ENCODE measurements at places on chromosomes 3 and 15.

GRCh38 chr3:151877269-151877668 is 3.8 kb downstream of the SUCNR1 start:
- DNase-seq: peak; percentile 83

- no peak for DNase-seq
Measured at GRCh38 chr3:171678971-171679492, 131.3 kb downstream of the PLD1 start.

DNA sequence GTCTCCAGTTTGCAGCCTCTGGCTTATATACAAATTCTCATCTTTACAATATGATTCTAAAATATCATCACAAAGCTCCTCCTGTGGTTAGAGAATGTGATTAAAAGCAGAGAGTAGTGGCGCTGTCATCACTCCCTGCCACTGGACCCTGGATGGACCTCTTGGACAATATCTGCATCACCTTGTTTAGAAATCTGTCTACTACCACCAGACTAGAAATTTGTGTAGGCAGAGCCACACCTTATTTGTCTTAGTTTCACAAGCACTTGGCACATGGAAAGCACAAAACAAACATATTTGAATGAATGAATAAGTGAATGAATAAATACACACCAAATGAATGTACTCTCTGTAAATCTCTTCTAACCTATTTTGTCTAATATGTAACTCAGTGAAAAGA is 68.1 kb downstream of the IMPG2 start:
- DNase-seq: no peak

GRCh38 chr3:13215940-13216546 is 142.8 kb upstream of the IQSEC1 start:
- DNase-seq: no peak

DNA sequence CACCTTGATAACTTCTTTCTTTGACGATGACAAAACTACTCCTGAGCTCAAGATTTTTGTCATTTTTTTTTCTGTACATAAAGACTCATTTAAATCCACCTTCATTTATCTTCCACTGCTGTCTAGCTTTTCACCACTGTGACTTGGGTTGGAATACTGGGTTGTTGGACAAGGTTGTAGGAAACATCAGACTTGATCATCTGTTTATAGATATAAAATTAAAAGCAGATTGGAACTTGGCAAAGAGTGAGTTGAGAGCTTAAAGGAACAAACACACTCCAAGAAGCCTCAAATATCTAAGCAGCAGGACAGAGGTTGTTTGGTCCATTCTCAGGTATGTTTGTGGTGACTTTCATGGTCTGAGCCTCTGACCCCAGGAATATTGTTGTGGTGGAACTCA is 141.7 kb upstream of the NDN start:
- DNase-seq: no peak

- DNase-seq: no peak
Measured at GRCh38 chr3:73236867-73237266, 175.4 kb downstream of the EBLN2 start.

GRCh38 chr3:52907497-52907896 is 10.1 kb upstream of the STIMATE start:
- peak; percentile 45 for DNase-seq

GRCh38 chr15:48622237-48622636 is 23.3 kb downstream of the FBN1 start:
- no peak for DNase-seq

- no peak for DNase-seq
Measured at GRCh38 chr3:58799271-58799670, 132.7 kb upstream of the FAM3D start.

DNA sequence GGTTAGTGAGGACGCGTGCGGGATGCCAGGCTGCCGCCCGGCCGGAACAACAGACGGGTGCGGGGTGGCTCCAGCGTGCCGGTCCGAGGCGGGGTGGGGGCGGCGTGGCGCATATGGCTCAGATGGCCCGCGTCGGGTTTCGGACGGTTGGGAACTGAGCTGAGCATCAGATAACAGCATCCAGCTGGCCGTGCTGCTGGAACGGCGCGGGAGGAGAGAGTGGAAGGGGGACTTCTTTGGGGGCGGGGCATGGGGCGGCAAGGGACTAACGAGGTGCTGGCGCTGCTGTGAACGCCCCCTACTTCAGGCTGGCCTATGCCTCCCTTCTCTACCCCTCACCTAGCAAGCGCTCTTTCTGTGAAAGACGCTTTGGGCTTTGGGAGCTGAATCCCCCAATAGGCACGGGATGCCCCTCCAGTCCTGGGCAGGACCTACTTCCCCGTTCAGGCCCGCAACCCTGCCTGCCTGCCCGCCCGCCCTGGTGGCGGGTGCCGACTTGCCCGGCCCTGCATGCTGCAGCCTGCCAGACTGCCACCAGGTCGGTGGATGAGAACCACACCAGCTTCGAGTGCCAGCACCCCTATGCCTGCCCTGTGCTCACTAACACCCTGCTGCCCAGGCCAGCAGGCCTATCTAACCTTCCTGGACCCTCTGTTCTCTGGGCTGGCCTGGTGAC is 542 bp downstream of the INKA1 start:
- peak; percentile 95 for DNase-seq

DNA sequence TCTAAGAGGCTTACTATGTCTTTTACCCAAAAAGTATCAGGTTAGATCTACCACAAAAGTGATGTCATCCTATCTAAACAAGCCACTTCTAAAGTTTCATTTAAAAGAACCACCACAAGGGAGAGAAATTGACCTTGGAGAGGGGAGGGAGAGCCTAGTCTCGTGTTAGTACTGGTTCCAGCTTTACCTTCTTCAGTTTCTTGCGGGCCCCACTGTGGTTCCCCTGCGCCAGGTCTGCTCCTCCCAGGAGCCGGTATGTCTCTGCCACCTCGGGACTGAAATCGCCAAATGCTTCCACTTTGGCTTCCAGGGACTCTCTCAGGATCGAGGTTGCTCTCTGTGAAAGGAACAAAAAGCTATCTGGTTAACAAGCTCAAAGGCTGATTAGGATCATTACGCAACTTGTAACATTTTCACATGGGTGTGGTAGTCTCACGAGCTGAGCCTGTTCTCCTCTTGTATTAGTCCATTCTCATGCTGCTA is 51.1 kb downstream of the SYNM start:
- DNase-seq: peak; percentile 62

DNA sequence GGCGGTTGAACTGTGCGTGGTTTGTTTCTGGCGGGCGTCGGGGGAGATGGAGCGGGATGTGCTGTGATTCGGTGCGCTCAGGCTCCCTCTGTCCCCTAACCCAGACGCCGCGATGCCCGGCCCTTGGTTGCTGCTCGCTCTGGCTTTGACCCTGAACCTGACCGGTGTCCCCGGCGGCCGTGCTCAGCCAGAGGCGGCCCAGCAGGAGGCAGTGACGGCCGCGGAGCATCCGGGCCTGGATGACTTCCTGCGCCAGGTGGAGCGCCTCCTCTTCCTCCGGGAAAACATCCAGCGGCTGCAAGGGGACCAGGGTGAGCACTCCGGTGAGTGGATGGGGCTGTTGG is 1.2 kb downstream of the TRH start:
- DNase-seq: no peak

DNA sequence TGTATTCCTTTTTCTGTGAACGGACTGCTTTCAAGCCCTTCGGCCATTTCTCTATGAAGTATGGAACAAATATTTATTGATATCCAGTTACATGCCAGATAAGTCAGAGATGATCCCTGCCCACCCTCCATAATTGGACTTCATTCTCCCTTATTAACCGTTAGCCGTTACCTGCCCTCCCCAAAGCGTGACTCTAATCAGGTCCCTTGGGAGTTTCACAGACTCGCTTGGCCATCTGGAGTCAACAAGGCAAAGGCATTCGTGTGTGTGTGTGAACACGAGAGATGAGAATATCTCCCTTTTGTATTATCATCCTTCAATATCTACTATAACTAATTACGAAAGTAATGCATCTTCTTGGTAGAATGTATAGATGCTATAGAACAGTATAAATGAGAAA is 314.5 kb downstream of the TLE3 start:
- no peak for DNase-seq

DNA sequence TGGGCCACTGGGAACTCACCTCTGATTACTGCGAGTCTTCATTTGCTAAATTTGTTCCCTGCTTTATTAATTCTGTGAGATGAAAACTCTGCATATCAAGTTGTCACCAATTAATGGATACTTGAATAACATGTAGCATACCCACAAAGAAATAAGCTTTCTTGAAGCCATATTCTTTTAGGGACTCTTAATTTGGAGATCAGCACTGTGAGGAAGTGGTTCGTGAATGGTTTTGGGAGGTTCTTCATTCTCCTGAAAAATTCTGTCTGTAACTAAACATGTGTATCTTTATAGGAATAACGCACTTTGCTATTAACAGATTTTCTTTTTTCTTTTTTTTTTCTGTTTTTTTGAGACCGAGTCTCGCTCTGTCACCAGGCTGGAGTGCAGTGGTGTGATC is 19.1 kb upstream of the TBC1D5 start:
- DNase-seq: no peak

GRCh38 chr3:88773766-88774165 is 333.7 kb upstream of the EPHA3 start:
- no peak for DNase-seq

GRCh38 chr3:185330644-185331043 is 32.3 kb upstream of the MAP3K13 start:
- DNase-seq: no peak

DNA sequence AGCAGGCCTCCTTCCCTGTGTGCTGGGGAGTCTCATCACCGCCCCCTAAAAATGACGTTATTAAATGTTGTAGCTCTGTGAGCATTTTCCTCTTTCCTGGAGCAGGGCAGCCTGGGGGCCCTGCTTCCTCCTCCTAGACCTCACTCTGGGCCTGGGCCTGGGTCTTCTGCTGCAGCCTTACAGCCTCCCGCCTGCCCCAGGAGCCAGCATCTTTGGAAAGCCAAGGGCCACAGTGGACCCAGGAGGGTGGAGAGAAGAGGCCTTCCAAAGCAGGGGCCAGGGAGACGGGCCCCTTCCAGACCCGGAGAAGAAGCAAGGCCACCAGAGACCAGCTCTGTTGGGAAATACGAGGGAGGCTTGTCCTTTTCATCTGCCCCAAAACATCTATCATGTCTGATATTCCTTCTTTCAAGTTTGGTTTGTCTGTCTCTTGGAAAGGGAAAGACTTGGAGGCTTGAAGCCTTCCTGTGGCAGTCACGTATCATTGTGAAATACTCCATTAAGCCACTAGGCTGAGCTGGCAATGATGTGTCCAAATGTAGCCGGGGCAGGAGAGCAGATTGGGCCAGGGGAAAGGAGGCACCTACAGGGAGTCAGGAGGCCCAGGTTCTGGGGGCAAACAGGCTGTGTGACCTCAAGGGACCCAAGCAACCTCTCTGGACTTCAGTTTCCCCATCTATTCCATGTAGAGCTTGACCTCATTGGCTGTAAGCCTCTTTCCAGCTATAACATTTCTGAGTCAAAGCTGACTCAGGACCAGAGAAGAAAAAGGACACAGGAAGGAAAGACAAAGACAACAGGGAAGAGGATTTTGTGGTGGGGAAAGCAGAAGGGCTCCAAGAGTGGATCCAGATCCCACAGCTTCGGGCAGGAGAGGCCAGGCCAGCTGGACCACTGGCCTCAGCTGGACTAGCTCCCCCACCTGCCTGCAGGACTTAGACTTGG is 31.1 kb downstream of the CYP11A1 start:
- no peak for DNase-seq

Measured in hematopoietic multipotent progenitor cell treated with erythropoietin and hydrocortisone succinate and interleukin-3 and kit ligand, for 4 days (in vitro differentiated cells).